ENCODE measurements at places on chromosomes 11 and 22. TPM values are rescaled to one million over a fixed set of nuclear protein-coding genes. Genes with fewer than 3 reads are reported as not detected.

DNA sequence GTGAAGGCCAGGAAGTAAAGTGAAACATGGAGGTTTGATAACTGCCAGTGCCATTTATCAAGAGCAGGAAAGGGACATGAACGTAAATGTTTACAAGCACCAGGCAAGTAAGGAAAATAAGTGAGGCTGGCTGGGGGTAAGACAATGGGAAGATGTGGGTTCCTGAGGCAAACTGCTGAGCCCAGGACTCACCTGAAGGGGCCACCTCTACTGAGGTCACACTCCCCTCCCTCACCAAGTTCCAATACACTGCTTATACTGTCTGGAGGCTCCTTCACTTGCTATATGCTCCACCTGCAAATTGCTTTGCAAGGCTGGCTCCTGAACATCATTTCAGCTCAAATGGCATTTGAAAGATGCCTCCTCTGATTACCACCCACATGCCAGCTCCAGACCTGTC is 10.3 kb upstream of the ZC3H12C start:
- no peak for DNase-seq

DNA sequence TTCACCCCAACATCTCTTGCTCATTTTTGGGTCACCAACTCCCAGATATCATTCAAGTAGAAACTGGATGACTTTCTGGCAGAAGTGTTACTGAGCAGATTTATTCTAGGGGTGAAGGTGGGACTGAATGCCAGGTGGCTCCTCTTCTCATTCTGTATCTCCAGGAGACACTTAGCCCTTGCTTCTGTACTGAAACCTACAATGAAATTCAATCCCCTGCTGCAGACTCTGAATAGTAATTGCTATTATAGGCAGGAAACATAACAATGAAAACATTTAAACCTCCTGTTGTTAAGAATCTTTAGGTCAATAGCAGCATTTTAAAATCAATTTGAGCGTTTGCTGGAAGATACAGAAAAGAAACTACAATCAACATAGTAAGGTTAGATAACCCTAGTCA is 879.4 kb upstream of the TENM4 start:
- DNase-seq = no peak

The C11orf97 gene
- not detected for total RNA-seq

The BDNF gene
- total RNA-seq = 0.22 TPM

The CRACR2B gene
- 6.8 TPM for total RNA-seq

DNA sequence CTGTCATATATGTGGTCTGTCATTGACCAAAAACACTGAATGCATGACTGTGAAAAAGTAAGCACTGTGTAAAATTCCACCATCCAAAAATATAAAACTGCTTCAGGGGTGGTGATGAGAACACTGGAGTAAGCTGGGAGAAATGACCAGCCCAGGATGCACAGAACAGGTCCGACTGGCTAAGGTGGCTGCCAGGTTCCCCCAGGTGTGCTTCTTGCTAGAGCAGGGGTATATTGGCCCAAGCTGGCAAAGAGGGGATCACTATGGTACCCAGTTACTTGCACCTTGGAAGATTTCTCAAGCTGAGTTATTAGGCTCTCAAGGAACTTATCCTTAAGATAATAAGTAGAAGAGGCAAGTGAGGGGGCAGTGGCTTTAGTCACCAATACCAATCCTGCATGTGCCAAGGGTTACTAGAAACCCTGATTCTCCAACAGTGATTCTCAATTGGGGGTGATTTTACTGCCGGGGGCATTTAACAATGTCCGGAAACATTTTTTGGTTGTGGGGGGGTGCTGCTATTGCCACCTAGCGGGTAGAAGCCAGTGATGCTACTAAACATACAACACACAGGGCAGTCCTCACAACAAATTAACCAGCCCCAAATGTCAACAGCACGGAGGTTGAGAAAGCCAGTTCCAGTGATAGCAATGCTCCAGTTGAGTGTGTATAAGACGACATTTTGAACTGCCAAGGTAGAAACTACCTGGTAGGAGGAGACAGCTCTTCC is 15.7 kb downstream of the SNU13 start:
- DNase-seq = no peak

The METTL15 gene
- 7.7 TPM for total RNA-seq

The KDM4F gene
- not detected for total RNA-seq

GRCh38 chr11:121389651-121390050 is 62.5 kb upstream of the SORL1 start:
- no peak for DNase-seq

DNA sequence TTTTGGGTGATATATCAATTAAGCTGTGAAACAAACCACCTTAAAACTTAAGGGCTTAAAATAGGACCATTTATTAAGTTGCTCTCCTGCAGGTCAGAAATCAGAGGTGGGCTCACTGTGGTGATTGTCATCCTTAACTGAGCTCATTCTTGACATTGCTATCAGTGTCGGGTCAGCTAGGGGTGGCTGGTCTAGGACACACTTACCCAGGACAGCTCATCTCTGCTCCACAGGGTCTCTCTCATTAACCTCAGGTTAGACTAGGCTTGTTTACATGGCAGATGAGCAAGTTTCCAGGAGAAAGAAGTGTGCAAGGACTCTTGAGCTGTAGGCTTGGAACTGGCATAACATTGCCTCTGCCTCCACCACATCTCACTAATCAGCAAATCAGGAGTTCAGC is 601.0 kb upstream of the RAG2 start:
- no peak for DNase-seq

The LMO1 gene
- total RNA-seq = not detected

The POU2AF2 gene
- total RNA-seq = not detected

- no peak for DNase-seq
These were observed 33.2 kb upstream of the PAX6 start for GRCh38 chr11:31844351-31844750.

GRCh38 chr11:121567995-121568394 is 115.2 kb upstream of the SORL1-AS1 start:
- DNase-seq = no peak

The C11orf86 gene
- 0.64 TPM for total RNA-seq

DNA sequence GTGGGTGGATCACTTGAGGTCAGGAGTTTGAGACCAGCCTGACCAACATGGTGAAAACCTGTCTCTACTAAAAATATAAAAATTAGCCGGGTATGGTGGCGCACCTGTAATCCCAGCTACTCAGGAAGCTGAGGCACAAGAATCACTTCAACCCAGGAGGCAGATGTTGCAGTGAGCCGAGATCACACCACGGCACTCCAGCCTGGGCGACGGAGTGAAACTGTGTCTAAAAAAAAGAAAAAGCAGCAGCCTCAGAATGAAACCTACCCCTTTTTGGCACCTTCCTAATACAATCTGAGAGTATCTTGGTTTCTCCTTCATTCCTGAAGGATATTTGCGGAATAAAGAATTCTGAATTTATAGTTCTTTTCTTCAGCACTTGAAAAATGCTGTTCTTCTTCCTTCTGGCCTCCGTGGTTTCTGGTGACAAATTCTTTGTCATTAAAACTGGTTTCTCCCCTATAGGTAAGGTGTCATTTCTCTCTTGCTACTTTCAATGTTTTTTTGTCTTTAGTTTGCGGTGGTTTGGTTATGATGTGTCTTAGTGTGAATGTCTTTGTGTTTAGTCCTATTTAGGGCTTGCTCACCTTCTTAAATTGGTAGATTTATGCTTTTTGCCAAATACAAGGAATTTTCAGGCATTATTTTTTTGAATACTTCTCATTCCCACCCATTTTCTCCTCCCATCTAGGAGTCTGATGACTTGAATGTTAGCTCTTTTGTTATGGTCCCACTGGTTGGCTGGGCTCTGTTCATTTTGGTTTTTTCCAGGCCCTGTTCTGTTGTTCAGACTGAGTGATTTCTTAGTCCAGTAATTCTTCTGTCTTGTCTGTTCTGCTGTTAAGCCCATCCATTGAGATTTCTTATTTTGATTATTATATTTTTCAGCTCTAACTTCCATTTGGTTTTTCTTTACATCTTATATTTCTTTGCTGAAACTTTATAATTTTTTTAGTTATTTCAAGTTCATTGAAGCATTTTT is 15.4 kb downstream of the ASRGL1 start:
- no peak for DNase-seq

GRCh38 chr22:21672107-21672629 is 6.4 kb downstream of the PPIL2 start:
- DNase-seq = no peak

All from mesenteric fat pad (tissue), 1 donor.